ENCODE measurements at places on chromosomes 12 and 14.

DNA sequence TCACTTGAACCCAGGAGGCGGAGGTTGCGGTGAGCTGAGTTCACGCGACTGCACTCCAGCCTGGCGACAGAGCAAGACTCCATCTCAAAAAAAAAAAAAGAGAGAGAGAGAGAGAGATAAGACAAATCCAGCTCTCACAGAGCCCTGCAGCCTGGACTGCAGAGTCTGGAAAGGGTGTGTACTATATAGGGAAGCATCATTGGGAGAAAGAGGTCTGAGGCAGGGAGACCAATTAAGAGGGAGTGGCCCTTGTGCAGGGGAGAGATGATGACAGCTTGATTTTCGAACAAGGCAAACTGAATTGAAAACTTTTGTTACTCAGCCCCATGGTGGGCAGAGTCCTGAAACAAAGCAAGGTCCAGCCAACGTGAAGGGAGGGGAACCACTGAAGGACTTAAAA lies 116.2 kb downstream of the CCDC60 start:
- peak; percentile 43 for DNase-seq

- no peak for DNase-seq
Measured at GRCh38 chr12:82789674-82790073, 103.0 kb downstream of the TMTC2 start.

DNA sequence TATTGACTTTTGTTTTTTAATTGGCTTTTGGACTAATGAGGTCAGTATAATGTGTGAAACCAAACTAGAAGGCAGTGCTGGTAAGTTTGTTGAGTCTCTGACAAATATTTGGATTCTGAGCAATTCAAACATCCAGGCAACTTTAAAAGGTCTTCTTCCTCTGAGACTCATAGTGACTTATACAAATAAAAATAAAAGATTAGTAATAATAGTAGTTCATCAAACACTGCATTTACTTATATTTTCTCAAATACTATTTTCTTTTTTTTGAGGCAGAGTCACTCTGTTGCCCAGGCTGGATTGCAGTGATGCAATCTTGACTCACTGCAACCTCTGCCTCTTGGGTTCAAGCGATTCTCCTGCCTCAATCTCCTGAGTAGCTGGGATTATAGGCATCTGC lies 337.9 kb downstream of the DAD1 start:
- DNase-seq, result no peak

- DNase-seq, result no peak
Measured at GRCh38 chr12:48336564-48336963, 14.2 kb downstream of the ZNF641 start.

GRCh38 chr14:75311356-75311755 lies 32.7 kb downstream of the FOS start:
- DNase-seq, result no peak

DNA sequence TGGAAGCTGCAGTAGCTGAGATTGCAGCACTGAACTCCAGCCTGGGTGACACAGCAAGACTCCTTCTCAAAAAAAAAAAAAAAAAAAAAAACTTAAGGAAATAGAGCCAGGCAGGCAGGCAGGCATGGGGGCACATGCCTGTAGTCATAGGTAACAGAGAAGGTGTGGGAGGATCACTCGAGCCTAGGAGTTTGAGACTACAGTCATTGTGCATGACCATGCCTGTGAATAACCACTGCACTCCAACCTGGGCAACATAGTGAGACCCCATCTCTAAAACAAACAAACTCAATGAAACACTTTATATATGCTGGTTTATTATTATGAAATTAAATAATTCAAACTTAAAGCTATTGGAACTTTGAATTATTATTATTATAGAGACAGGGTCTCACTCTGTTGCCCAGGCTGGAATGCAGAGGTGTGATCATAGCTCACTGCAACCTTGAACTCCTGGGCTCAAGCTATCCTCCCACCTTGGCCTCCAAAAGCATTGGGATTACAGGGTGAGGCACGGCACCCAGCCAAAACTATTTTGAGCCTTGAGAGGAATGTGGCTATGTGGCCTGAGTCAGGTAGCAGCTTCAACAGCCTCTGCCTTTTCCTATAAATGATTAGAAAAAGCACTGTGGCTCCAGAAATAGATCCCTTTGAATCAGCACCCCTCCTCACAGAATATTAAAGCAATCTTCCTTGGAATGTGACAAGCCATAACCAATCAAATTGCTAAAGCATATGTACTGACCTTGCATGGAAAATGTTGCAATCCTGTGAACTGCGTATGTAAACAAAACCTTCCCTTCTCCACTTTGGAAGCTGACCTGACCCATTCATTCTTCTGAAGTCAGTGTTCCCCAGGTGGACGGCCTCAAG lies 34.7 kb upstream of the YY1 start:
- no peak for DNase-seq

DNA sequence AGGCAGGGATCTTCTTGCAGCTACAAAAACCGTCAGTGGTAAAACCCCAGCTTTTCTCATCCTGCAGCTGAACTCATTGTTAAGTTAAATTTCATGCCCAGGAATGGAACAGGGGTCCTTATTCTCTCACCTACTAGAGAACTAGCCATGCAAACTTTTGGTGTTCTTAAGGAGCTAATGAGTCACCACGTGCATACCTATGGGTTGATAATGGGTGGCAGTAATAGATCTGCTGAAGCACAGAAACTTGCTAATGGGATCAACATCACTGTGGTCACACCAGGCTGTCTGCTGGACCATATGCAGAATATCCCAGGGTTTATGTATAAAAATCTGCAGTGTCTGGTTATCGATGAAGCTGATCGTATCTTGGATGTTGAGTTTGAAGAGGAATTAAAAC lies 68.9 kb downstream of the DCAF5 start:
- DNase-seq, result no peak

GRCh38 chr12:118356809-118357256 lies 15.9 kb downstream of the TAOK3 start:
- DNase-seq, result no peak

DNA sequence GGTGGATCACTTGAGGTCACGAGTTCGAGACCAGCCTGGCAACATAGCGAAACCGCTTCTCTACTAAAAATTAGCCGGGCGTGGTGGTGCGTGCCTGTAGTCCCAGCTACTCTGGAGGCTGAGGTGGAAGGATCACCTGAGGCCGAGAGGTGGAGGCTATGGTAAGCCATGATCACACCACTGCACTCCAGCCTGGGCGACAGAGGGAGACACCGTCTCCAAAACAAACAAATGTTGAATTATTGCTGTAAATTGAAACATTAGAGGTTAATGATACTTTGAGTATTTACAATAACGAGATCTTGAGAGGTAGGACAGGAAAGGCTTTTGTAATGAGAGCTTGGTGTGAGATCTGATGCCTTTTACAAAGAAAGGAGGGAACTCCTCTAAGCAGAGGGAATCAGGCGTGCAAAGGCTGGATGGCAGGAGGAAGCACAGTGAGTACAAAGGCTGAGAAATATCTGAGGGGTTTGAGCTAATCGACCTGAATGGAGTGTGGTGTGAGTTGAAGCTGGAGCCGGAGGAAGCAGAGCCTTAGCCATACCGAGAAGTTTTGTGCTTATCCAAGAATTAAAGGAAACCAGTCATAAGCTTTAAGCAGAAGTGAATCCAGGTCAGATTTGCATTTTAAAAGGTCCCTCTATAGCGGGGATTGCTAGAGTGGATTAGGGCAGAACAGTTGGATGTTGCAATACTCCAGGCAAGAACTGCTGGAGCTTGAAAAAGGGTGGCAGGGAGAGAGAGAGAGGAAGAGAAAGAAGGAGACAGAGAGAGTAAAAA lies 1.1 kb downstream of the RHNO1 start:
- DNase-seq, result no peak

GRCh38 chr14:56145181-56145769 lies 27.1 kb downstream of the PELI2 start:
- no peak for DNase-seq

DNA sequence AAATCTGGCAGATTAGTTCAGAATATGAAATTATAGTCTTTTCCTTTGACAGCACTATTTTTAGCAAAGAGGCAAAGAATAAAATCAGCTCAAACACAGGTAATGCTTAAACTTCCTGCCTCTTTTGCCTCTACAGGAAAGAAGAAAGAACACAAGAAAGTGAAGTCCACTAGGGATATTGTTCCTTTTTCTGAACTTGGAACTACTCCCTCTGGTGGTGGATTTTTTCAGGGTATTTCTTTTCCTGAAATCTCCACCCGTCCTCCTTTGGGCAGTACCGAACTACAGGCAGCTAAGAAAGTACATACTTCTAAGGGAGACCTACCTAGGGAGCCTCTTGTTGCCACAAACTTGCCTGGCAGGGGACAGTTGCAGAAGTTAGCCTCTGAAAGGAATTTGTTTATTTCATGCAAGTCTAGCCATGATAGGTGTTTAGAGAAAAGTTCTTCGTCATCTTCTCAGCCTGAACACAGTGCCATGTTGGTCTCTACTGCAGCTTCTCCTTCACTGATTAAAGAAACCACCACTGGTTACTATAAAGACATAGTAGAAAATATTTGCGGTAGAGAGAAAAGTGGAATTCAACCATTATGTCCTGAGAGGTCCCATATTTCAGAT lies 17.4 kb downstream of the TMPO start:
- peak; percentile 21 for DNase-seq

DNA sequence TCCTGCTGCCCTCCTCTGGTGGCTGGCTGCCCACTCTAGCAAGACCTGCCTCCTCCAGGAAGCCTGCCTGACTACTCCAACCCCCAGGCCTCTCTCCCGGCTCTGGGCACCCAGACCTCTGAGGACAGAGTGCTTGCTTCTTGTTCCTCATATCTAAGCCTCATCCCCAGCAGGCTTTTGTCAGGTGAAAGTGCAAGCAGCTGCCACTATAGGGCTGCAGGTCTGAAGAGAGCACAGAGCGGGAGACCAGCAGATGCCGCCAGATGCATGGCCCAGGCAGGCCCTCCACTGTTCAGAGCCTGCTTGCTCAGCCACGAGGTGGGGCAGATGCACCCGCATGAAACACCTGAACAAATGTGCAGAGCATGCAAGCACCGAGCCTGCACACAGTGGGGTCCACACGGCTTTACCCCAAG lies 73.0 kb downstream of the SERPINA3 start:
- no peak for DNase-seq

DNA sequence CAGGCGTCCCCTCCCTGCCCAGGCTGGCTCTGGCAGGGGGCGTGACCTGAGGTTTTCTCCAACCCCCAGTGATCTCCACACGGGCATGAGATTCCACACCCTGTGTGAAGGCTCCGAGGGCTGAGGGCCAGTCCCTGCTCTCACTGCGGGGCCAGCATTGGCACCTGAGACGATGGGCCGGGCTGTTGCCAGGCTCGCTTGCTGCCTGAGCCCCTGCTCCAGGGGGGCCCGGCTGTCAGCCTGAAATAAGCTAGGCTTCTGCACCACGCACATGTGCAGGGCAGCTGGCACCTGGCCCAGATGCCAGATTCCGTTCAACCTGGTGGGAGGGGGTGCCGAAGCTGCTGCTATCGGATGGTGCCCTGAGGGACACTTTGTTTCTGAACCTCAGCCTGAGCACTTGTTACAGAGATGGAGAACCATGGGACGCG lies 196.5 kb upstream of the PRMT8 start:
- DNase-seq, result no peak

DNA sequence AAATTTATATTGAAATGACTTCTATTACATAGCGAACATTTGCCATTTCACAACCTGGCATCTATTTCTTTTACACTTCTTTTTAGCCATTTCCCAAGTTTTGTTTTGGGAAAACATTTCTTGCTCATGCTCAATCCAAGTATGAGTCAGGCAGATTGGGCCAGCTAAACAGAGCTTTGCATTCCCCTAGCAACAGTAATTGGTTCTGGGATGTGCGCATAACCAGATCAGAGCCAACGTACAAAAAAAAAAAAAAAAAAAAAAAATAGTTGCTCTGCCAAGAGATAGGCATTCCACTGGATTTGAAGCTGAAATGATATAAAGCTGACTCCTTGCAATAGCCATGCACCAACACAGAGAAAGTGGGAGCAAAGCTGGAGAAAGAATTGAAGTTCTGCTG lies 37.5 kb downstream of the PLCZ1 start:
- no peak for DNase-seq

GRCh38 chr14:69719501-69719951 lies 47.4 kb upstream of the SRSF5 start:
- DNase-seq, result no peak

DNA sequence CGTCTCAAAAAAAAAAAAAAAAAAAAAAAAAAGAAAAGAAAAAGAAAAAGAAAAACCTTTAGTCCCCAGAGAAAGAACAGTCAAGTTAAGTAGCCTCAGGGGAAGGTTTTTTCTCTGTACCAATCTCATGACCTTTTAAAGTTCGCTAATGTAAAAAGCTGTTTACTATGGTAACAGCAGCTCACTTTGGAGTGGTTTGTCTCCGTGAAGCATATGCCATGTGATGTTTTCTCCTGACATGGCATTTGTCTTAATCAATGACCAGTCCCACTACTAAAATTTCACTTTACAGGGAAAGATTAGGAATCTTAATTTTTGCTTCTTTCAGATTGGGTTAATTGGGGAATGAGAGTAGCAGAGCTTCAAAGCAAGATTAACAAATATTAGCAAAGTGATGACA lies 4.3 kb downstream of the RNF212B start:
- no peak for DNase-seq

DNA sequence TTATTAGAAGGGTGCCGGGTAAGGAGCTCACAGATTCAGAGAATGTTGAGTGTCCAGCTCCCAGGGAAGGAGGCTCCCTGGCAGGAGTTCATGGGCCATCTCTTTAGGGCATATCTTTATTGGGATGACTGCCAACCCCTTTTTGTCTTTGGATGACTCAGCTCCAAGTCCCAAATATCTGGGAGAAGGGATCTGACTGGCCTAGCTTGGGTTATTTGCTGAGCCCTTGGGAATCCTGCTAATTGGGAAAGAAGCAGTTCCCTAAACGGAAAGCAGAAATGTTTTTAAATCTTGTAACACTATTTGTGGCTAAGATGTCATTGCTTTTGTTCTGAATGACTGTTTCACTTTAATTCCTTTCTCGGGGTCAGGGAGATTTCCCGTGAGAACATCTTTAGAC lies 12.6 kb downstream of the DDX55 start:
- no peak for DNase-seq

GRCh38 chr14:57051633-57052032 lies 217.1 kb downstream of the EXOC5 start:
- no peak for DNase-seq

GRCh38 chr14:59631237-59631636 lies 54.6 kb upstream of the CCDC175 start:
- peak; percentile 21 for DNase-seq

DNA sequence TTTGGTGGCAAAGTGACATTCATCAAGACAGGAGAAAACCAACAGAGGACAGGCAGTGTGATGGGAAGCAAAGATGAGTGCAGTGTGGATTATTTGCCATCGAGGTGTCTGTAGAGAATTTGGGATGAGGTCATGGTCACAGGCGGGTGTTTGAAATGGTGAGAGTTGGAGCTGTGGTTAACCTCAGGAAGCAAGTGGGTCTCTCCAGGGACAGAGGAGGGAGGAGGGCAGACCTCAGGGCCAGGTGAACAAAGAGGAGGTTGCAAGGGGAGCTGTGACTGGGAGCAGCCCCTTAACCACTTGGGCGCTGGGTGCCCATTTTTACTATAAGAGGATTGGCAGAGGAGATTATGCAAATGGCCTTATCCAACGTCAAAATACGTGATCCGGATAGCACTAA lies 7.0 kb downstream of the FZD10 start:
- no peak for DNase-seq
